ENCODE measurements at places on chromosomes 13 and 19.
A peak's percentile ranks its signal among the peaks of the same experiment; 100 is the strongest.

DNA sequence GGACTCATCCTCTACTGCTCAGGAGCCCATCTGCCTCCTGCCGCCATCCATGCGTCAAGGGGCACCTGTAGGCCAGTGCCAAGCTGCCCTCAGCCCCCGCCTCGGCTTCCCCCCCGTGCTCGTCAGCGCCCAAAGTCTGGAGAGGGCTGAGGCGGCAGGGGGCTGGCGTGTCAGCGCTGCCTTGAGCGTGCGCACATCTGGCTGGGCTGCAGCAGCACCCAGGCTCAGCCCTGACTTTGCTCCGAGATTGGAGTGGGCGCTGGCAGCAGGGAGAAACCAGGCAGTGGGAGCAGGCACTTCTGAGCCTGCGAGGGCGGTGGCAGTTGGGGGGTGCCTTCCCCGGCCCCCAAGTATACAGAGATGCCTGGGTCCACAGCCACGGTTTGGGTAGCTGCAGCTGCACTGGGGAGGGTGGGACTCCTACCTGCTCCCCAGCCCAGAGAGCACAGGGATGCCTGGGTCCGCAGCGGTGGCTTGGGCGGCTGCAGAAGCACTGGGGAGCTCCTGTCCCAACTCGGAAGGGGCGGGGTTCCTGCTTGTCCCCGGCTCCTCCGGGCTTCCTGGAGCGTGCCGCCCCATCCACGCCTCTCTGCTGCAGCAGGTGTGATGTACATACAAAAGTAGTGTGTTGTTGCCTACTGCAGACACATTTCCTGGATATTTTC, 44.8 kb upstream of the LPAR6 start:
- no peak for DNase-seq
- no peaks in the 10 kb centered on the region for H3K27me3 ChIP-seq
- H3K4me3 ChIP-seq: no peak overlapping the region
- H3K36me3 ChIP-seq: peaks cover 15% of the 10 kb centered on the region
- peaks cover 4% of the 10 kb centered on the region for H3K4me1 ChIP-seq

DNA sequence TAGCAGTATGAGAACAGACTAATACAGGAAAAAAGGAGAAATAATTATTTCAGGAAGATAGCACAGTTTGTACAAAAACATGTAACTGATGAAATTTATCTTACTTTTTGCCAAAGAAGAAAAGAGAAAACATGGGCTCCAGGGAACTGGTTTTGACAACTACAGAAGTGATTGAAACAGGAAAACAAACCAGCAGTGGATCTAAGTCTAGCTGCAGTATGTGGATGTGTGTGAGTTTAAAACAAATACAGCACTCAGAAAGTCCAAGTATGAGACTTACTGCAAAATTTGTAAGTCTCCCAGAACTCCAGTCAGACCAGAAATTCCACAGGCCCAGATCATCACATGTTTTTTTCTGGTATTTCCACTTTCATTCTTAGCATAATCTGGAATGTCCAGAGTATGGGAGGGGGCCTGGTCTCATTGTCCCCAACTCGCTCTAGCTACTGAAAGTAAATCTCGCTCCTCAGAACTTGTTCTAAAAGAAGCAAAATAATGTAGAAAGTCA, 259.5 kb downstream of the NHLRC3 start:
- no peaks in the 10 kb centered on the region for H3K36me3 ChIP-seq
- no peak overlapping the region for H3K4me3 ChIP-seq
- peaks cover 2% of the 10 kb centered on the region for H3K27me3 ChIP-seq

DNA sequence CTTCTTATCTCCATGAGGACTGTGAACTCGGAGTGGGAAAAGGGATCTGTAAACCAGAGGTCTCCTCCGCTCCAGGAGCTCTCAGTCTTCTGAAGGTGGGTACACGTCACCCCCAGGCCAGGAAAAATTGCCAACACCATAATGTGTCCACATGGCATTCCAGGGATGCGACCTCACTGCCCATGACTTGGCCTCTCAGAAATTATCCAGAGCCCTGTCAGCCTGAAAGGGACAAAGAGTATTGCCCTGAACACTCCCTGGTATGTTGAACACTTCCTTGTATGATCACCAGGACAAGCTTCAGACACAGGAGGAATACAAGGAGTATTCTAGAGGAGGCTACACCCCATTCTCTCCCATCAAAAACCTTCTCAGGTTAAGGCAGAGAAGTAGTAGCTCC, 81.0 kb upstream of the SLC7A1 start:
- peaks cover 36% of the 10 kb centered on the region for H3K27me3 ChIP-seq
- H3K4me1 ChIP-seq: peaks cover 2% of the 10 kb centered on the region
- no peak for DNase-seq
- H3K36me3 ChIP-seq: peaks cover 4% of the 10 kb centered on the region
- no peak overlapping the region for H3K4me3 ChIP-seq
- no peak overlapping the region for H3K27ac ChIP-seq

- no peaks in the 10 kb centered on the region for H3K4me1 ChIP-seq
- DNase-seq: no peak
- H3K27ac ChIP-seq: no peak overlapping the region
- H3K36me3 ChIP-seq: no peaks in the 10 kb centered on the region
These were observed 6.2 kb downstream of the SPRY2 start for GRCh38 chr13:80334597-80335260.

DNA sequence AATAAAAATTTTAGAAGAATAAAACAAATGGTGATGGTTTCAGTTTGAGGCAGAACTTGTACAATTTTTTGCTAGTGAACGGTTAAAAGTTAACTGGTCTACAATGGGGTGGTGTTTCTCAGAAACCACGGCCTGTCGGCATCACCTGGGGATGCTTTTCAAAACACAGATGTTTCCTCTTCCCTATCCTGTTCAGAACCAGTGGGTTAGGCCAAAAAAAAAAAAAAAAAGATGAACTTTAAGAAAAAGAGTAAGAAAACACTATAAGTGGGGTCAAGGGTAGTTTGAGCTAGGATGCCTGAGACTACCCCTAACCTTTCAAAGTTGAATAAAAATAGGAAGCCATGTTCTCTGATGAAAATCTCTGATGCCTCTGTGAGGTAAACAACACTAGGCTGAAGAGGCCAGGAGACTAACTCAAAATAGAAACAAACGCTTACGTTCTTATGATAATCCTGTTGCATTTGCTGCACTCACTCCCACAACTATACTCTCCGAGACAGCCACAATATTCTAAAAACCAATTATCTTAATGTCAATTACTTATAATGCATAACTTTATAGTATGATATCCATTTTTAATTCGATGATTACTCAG, 3.3 kb downstream of the MTIF3 start:
- no peaks in the 10 kb centered on the region for H3K27me3 ChIP-seq
- no peak for DNase-seq
- H3K36me3 ChIP-seq: peaks cover 4% of the 10 kb centered on the region

GRCh38 chr19:37698216-37698615, 21.3 kb downstream of the ZNF607 start:
- no peak for DNase-seq
- H3K36me3 ChIP-seq: peaks cover 10% of the 10 kb centered on the region
- no peak overlapping the region for H3K4me3 ChIP-seq
- H3K4me1 ChIP-seq: no peaks in the 10 kb centered on the region
- no peaks in the 10 kb centered on the region for H3K27me3 ChIP-seq
- no peak overlapping the region for H3K27ac ChIP-seq

GRCh38 chr19:1019980-1020867, 699 bp downstream of the TMEM259 start:
- DNase-seq: no peak
- H3K36me3 ChIP-seq: no peaks in the 10 kb centered on the region
- peak overlapping the region; percentile 95 for H3K4me3 ChIP-seq
- H3K4me1 ChIP-seq: peaks cover 30% of the 10 kb centered on the region
- H3K27ac ChIP-seq: peak overlapping the region; percentile 94
- no peaks in the 10 kb centered on the region for H3K27me3 ChIP-seq
